ENCODE measurements at places on chromosomes 16 and 17. TPM values are rescaled to one million over a fixed set of nuclear protein-coding genes. Genes with fewer than 3 reads are reported as not detected.

DNA sequence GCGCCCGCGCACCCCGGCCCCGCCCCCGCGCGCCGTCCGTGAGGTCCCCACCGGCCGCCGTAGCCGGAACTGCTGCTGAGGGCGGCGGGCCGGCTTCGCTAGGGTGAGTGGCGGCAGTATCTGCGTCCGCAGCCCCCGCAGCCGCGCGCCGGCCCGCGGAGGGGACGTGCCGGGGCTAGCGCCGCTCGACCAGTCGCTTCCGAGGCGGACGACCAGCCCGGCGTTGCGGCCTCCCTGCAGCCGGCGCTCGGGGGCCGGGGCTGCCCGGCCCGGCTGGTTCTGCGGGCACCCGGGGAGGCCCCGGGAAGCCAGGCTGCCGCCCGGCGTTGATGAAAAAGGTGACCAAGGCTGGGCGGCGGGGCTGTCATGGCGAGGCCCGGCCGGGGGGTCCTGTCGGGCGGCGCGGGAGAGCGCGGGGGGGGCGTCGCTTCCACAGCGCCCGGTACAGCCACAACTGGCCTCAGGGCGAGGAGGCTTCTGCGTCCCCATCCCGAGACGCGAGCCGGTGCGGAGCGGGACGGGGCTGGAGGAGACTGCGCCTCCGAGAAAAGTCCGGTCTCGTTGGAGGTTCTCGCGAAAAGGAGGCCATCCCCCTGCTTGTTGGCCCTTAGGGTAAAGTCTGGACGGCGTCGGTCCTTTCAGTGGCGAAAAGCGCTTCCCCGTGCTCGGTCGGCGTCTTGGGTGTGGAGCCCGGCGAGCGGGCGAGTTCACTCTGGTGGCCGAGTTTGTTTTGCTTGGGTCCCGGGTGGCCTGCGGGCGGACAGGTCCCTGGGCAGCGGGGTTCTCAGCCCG lies at the start of gene CRAMP1:
TSS of gene CRAMP1 (plus strand) at position 41 of the 792 bp plus-strand sequence. CDS start 2,280 bp downstream, outside the sequence.
- DNase-seq, result peak; percentile 23

DNA sequence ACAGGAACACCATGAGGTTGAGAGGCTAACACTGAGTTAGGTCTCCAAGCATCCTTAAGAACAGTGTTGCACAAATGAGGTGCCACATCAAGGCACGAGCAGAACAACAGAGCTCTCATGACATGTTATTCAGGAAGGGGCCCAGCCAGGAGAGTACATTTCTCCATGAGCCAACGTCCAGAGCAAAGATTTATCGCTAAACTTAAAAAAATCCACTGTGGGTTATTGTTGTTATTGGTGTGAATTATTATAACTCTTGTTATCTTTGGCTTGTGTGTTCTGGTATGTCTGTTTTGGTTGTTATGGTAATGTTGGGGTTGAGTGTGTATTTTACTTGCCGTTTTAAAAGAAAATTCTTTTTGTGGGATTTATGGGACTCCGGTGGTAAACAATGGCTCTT lies 68.9 kb upstream of the MSI2 start:
- DNase-seq, result no peak

- DNase-seq, result no peak
Measured at GRCh38 chr16:18942061-18942460, 15.9 kb upstream of the SMG1 start.

DNA sequence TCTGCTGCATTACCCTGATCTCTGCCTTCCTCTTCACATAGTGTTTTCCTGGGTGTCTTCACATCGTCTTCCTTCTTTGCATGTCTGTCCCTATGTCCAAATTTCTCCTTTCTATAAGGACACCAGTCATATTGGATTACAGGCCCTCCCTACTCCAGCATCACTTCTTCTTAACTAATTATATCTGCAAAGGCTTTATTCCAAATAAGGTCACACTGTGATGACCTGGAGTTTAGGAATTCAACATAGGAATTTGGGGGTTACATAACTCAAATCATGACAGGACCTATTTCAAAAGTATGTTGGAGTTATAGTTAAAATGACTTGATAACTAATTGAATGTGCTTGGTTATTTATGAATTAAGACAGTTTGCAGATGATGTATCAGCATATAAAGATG lies 490.5 kb upstream of the ERCC4 start:
- DNase-seq, result no peak

- DNase-seq, result no peak
Measured at GRCh38 chr17:77492446-77493237, 351.9 kb downstream of the SEC14L1 start.

- no peak for DNase-seq
Measured at GRCh38 chr17:62038248-62038647, 26.8 kb downstream of the MED13 start.

GRCh38 chr16:57807968-57808528 lies 5.8 kb upstream of the KIFC3 start:
- DNase-seq, result peak; percentile 98

DNA sequence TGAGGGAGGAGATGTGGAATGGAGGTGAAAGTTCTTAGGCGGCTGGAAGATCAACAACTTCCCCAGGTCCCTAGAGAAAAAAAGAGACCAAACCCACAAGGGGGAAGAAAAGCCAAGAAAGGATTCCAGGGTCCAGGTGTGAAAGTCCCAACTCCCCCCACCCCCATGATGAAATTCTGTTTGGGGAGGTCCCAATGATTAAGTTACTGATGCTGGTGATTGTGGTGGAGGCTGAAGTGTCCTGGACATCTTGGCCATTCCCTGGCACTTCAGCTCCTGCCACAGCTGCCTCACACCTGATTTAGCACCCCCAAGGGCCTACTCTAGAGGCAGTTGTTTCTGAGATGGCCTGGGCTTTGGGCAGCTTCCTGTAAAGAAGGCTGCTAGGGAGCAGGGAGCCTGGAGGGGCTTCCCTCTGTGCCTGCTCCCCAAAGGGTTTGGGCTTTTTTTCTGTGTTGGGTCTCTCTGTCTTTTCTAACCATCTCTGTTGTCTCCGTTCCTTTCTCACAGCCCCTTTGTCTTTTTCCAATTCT lies 13.1 kb downstream of the HOXB4 start:
- no peak for DNase-seq

DNA sequence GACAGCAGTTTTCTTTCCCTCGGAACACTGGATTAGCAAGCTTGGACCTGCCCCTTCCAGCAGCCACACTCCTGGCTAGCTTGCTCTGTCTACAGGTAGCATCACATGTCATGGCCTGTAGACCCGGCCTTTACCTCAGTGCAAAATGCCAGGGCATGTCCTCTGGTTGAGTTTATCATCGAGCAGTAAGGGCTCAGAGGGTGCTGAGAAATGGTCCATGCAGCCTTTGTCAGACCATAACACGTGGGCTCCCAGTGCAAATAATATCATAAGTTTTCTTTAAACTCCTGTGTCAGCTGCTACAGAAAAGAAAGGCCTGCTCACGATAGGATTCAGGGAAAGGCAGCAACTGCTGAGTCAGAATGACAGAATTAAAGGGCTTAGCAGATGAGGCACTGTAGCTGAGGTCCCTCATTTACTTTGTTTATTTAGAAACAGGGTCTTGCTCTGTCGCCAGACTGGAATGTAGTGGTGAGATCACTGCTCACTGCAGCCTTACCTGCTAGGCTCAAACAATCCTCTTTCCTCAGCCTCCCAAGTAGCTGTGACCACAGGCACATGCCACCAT lies 8.0 kb upstream of the GNA13 start:
- DNase-seq, result peak; percentile 66

TBX21 gene
- not detected for total RNA-seq

CES5A gene
- total RNA-seq, result not detected

KRTAP4-4 gene
- not detected for total RNA-seq

GFAP gene
- 0.86 TPM for total RNA-seq

KRT24 gene
- not detected for total RNA-seq

MT1M gene
- 1.3 TPM for total RNA-seq

ST3GAL2 gene
- 51.2 TPM for total RNA-seq

CHST4 gene
- total RNA-seq, result not detected

CEP295NL gene
- total RNA-seq, result 5.6 TPM
